ENCODE measurements at places on chromosomes 7 and 10.

DNA sequence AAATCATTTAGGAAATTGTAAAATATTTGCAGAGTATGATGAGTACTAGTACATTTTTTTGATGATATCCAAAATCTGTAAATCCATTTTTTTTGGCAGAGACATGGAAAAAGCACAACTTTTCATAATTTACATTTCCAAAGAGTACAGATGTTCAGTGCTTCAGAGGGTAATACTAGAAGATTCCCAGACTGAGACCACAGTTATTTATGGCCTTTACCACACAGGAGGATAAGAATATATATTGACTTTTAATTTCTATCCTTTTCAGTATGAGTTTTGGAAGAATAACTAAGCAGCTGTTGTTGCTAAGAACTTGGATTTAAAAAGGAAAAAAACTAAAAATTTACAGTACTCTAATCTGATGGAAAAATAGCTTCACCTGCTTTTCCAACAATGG lies 61.9 kb downstream of the HGF start:
- DNase-seq = no peak

DNA sequence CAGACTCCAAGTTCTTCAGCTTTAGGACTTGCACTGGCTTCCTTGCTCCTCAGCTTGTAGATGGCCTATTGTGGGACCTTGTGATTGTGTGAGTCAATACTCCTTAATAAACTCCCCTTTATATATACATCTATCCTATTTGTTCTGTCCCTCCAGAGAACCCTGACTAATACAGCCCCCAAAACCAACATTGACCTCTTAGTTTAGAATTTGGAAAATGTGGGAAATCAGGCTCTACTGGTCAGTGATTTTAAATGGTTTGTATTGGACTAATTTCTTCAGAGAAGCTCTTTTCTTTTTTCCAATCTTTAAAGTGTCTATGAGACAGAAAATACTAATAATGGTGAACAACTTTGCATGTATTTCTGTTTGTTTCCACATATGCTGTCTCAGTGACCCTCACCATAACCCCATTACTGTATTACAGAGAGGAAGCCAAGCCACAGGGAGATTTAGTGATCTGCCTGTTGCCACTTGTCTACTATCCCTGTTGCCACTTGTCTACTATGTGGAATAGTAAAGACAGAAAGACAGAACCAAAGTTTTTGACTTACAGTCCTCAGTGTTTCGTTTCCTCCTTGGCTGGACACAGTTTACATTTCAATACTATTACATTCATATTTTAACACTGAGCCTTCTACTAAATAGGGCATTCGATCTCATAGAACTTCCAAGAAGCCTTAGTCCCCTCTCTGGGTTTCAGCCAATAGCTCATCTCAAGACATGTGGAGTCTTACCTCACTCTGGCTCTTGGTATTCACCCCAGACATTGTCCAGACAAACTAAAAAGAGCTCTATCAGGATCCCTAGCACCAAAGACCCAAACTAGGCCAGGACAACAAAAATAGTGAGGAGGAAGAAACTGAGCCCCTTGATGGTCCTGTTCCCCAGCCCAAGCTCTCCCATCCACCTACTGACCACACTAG lies 121.0 kb downstream of the AKR1D1 start:
- no peak for DNase-seq

GRCh38 chr7:51349820-51350545 lies 33.4 kb upstream of the COBL start:
- peak; percentile 85 for DNase-seq

GRCh38 chr7:98287486-98287959 lies 6.0 kb downstream of the BRI3 start:
- no peak for DNase-seq

DNA sequence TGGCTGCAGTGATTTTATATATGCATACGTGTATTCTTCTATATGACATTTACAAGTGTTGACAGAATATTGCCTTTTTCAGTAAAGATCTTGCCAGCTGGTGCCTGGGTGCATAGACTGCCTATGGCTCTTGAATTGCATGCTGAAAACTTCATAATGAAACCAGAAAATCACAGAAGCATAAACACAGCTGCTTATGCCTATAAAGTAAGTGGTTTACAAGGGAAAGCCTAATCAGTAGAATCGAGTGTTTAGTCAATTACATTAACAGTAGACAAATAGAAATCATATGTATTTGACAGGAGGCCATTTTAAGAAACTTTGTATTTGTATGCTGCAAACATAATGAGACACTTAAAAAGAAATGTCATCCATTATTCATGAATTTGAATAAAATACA lies 82.5 kb downstream of the TMEM168 start:
- no peak for DNase-seq

DNA sequence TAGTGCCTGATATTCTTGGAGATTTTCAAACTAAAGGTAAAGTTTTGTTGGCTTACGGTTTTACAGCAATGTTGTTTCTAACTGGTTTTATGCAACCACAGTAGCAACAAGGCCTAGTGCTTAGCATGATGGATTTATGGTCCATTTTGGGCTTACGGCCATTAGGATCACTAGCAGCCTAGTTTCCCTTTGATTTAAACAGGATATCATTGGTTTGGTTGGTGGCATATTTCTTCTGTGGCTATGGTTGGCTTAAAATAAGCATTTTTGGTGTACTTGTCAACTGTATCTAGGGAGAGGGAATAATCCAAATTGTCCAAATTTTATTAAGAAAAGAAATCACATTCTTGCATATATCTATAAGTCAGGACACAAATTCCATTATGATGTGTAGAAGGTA lies 194.0 kb downstream of the HDAC9 start:
- no peak for DNase-seq

DNA sequence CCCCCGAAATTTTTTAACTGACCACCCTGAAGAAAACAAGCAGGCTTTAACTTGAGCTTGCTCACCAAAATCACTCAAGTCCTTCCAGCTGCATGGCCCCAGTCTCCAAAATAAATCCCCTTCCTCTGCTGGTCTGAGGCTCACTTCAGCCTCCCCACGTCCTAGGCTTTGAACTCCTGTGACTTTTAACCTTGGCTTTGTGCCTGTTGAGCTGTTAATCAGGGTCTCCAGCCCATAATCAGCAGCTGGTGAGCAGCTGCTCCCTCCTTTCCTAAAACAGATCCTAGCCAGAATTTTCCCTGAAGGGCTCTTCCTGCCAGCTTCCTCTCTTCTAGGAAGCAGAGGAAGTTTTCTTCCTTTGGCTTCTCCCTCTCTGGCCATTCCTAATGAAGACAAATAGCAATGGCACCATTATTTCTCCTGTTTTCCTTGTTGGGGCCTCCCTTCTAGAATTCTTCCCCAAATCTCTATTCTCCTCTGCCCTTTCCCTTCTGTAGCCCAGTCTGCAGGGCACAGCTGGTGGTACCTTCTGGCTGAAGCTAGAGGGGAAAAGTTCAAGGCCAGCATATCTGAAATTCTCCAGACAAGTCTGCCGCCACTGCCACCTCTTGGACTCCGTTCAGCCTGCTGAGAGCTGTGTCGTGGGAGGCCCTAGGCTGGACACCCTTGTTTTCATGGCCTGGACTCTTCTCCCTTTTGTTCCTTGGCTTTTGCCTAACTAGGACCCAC lies 152.1 kb downstream of the NOC3L start:
- no peak for DNase-seq

DNA sequence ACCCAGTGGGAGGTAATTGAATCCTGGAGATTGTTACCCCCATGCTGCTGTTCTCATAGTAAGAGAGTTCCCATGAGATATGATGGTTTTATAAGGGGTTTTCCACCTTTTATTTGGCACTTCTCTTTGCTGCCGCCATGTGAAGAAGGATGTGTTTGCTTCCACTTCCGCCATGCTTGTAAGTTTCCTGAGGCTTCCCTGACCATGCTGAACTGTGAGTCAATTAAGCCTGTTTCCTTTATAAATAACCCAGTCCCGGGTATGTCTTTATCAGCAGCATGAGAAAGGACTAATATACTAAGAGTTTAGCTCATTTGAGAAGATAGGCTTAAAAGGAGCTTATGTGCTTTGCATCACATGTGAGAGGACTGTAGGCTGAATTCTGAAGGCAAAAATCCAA lies 29.3 kb downstream of the TMEM248 start:
- DNase-seq = no peak

DNA sequence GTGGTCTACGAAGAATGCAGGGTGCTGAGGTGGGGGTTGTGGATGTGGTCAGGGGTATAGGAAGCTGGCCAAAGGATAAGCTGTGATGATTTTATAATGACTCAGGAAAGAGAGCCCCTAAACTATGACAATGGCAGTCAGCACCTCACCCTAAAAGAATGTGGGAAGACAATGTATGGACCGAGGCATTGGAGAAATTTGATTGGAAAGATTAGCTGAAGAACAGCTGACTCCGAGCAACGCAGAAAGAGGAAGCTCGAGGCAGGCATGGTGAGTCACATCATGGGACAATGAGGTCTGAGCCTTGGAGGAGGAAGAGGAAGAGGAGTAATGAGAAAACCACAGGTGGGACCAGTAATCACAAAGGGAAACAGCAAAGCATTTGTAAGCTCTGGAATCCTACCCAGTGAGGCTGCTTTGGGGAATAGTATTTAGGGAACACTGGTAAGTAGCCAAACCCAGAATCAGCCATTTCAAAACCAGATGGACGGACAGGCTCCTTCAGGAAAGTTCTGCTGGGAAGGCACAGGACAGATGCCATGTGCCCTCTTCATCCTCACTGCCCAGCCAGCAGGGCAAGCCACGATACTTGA lies 295.4 kb downstream of the PRPF18 start:
- peak; percentile 99 for DNase-seq

- no peak for DNase-seq
These were observed 5.6 kb upstream of the OGDHL start for GRCh38 chr10:49767752-49768151.

GRCh38 chr10:51643734-51644133 lies 55.7 kb downstream of the CSTF2T start:
- DNase-seq = peak; percentile 23

- no peak for DNase-seq
These were observed 56.6 kb downstream of the CSGALNACT2 start for GRCh38 chr10:43194859-43195258.

- DNase-seq = peak; percentile 20
These were observed 98.7 kb downstream of the POLL start for GRCh38 chr10:101489355-101489754.

DNA sequence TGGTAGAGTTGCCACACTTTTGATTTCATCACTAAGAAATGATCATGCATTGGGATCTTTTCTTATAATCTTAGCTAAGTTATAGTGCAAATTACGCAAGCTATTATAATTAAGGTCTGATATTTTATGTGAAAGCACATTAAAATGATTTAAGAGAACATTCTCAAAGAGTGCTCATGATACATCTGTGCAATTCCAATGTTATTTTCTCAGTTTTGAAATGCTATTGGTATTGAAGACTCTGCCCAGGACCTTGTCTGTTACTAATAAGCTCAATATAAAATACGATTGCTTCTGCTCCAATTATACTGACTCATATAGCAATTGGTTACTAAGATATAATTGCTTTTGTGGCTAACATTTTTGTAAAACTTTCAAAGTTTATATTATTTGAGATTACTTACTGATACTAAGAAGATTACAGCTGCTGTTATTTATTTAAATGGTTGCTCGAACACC lies 180.9 kb downstream of the ADAM12 start:
- no peak for DNase-seq

DNA sequence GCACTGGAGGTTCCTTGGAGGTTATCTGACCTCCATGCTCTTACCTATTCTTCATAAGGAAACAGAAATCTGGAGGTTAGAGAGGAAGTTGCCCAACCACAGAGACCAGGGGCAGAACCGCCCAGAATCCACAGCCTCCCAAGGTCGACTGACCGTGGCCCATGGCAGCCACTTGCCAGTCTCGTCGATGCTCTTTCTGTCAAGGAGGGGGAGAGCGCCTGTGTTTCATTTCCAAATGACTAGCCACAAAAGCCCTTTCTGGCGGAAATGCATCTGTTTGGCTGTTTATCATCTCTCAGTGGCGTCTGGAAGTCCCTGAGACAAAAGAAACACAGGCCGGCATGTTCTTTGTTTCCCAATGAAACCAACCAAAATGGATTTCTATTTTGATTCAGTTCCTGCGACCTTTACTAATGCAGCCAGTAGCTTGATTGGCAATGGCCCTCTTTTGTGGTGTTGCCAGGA lies 2.9 kb downstream of the RAMP3 start:
- DNase-seq = no peak

- DNase-seq = no peak
These were observed 235.7 kb upstream of the TMEM72 start for GRCh38 chr10:44675387-44675874.

DNA sequence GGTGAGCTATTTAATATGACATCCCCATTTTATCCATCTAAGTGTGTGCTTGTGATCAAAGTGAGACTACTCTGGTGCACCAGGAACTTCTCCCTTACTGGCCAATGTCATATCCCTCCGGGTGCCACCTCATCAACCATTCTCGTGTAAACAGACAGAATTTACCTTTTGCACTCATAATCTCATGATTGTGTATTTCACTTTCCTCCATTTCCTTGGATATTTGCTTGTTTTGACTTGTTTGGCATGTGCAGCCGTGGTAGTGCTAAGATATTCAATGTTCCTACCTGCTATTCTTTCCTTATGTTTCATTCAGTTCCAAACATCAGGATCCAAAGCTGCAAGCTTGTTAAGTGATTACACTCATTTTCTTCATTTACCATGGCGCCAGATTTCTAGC lies 280.5 kb upstream of the SP8 start:
- no peak for DNase-seq

- no peak for DNase-seq
These were observed 18.1 kb downstream of the RAPGEF5 start for GRCh38 chr7:22338877-22339276.
